ENCODE measurements at places on chromosomes 2 and 18. TPM values are rescaled to one million over a fixed set of nuclear protein-coding genes. Genes with fewer than 3 reads are reported as not detected.
A peak's percentile ranks its signal among the peaks of the same experiment; 100 is the strongest.

DNA sequence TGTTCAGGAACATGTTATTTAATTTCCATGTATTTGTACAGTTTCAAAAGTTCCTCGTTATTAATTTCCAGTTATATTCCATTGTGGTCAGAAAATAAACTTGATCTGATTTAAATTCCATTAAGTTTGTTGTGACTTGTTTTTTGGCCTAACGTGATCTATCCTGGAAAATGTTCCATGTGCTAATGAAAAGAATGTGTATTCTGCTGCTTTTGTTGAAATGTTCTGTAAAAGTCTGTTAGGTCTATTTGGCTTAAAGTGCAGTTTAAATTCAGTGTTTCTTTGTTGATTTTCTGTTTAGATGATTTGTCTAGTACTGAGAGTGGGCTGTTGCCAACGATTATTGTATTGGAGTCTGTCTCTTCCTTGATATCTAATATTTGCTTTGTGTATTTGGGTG lies 148.0 kb downstream of the UBR3 start:
- no peak for DNase-seq

GRCh38 chr2:101415220-101415619 lies 27.9 kb upstream of the CREG2 start:
- no peak for DNase-seq

- DNase-seq, result peak; percentile 57
Measured at GRCh38 chr2:128494640-128495321, 176.1 kb upstream of the HS6ST1 start.

GRCh38 chr2:103401621-103402020 lies 639.8 kb downstream of the TMEM182 start:
- no peak for DNase-seq

DNA sequence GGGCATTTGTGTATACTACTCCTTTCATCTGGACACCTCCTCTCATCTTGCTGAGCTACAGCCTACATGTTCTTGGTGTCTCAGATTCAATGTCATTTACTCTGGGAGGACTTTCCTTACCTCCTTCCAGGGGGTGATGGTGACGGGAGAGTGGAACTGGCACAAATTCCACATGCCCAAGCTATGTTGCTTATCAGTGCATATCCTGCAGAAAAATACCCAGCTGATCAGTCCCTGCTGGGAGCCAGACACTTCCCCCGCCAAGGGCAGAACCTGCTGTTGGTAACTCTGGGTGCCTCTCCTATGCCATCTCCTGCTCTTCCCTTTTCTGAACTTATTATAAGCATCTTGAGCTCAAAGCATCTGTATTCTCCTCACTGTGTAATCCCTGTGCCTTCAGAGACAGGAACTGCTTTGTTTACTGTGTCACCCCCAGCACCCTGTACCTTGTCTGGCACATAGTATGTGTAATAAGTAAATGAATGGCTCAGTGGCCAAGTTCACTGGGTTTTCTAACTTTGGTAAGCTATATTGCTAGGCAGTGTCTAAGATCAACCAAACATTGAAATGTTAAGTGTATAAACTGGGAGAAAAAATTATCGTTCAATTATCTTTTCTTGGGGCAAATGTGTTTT lies 87.7 kb upstream of the LPIN2 start:
- DNase-seq, result no peak

GRCh38 chr18:14933964-14934363 lies 186.0 kb downstream of the ANKRD30B start:
- no peak for DNase-seq

GRCh38 chr18:35106013-35106844 lies 65.0 kb downstream of the MAPRE2 start:
- no peak for DNase-seq

DNA sequence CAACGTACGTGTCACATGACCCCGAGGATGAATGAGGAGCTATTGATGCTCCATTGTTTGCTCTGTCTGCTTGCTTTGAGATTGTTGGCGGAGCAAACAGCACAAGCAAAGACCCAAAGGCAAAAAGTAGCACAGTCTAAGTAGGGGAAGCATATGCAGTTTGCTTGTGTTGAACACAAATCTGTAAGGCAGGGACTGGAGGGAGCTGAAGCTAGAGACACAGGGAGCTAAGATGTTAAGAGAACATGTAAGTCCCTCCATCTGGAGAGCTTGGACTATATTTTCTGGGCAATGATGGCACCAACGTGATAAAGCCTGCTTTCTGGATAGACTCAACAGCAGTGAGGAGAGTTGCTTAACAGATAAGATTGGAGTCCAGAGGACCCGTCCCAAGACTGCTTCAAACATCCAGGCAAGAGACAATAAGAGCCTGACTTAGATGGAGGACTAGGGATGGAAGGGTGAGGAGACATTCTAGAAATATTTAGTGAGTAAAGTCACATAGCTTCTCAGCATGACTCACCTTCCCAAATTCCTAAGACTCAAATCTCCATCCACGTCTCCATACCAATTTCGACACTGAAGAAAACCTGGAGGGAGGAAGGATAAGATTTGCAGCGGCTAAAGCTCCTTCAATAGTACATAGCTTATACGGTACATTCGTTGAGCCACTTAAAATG lies 88.1 kb upstream of the KLF7 start:
- DNase-seq, result no peak

DNA sequence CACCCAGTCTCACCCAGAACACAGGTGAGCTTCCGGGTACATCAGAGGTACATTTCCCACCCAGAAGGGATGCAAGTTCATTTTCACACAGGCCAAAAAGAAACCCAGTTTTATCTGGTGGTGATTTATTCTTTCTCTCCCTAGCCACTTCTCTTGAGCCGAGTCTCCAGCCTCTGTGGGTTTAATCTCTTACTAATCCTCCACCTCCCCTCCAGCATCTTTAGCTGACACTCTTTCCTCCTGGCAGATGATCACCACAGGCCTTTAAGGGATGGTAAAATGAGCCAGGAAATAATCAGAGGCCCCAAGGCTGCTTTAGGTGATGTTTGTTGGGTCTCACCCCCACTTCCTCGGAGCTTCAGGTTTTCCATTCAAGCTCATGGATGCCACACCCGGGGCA lies 145.7 kb upstream of the DLX2 start:
- DNase-seq, result no peak

- DNase-seq, result no peak
Measured at GRCh38 chr2:27796791-27797765, 25.6 kb downstream of the MRPL33 start.

- DNase-seq, result no peak
Measured at GRCh38 chr2:132623096-132623839, 46.7 kb downstream of the LYPD1 start.

DNA sequence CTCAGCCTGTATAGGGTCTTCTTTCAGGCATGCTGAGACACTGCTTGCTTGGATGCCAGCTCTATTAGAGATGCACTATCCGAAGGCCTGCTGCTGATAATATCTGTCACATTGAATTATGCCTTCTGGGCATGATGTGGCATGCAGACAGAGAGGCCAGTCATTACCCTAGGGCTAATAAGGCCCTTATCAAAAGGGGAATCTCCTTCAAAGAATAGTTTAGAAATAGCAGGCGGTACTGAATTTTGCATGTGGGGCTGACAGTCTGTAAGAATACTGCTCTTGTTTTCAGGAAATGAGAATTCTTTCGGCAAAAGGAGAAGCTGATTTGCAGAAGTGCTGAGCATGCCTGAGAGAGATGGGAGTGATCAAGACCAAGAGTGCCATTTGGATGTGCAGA lies 13.1 kb upstream of the LHCGR start:
- DNase-seq, result peak; percentile 20

- DNase-seq, result no peak
Measured at GRCh38 chr18:9047715-9048114, 54.8 kb upstream of the NDUFV2 start.

DNA sequence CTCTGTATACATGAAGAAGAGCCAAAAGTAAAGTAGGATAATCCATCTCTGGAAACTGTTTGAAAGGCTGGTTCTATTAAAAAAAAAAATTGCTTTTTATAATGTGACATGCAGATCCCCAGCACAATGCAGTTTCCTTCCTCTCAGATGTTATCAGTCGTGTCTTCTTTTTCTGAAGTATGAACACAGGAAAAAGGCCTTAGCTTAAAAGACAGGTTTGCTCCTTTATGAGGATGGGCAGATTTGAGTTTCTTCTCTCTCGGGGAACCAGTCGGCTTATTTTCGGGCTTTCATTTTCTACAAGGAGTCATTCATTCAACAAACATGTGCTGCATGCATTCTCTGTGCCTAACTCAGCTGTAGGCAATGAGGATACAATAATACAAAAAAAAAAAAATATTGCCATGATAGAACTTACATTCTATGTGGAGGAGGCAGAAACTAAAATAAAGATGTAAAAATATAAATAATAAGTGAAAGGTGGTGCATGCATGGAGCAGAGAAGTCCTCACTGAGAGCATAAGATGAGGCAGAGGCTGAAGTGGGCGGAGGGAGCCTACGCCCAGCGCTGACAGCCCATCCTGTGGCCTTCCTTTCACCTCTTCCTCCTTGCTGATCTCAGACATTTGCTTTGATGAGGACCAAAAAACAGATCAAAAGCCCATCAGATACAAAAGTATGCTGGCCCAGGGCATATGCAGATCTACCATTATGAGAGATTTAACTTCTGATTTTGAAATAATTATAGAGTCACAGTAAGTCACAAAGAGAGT lies at the start of gene CD226:
Gene CD226 (minus strand): TSS at position 513 of the 773 bp plus-strand sequence. CDS start 467 bp downstream, at position 46.
- DNase-seq, result no peak

GRCh38 chr18:74069178-74070050 lies 78.2 kb downstream of the FBXO15 start:
- no peak for DNase-seq

DNA sequence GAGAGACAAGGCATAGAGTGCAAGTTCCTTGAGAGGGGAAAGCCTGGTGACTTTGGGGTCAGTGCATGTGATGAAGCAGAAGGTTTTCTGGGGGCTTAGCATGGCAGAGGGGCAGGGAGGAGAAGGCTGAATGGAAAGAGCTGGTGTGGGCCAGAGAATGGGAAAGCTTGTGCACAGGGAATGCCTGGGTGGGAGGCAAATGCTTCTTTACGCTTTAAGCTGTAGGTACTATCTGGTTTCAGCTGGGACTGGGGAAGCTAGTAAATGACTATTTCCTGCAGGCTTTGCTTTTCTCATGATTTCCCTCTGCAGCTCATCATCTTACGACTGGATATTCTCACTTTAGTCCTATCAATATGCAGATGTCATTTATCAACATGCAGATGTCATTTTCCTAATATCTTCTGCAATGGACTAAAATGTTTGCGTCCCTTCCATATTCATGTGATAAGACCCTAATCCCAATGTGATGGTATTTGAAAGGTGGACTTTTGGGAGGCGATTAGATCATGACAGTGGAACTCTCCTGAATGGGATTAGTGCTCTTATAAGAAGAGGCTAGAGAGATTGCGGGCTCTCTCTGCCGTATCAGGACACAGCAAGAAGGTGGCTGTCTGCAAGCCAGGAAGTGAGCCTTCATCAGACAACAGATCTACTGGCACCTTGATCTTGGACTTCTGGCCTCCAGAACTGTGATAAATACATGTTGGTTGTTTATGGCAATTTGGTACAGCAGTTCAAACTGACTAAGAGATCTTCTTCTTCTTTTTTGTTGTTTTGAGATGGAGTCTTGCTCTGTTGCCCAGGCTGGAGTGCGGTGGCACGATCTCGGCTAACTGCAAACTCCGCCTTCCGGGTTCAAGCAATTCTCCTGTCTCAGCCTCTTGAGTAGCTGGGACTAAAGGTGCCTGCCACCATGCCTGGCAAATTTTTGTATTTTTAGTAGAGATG lies 50.1 kb downstream of the MYCN start:
- DNase-seq, result no peak

- DNase-seq, result no peak
Measured at GRCh38 chr18:31162419-31162793, 250 bp downstream of the DSC1 start.

The IL18R1 gene
- total RNA-seq, result 3.6 TPM

The PLEK gene
- total RNA-seq, result 2.9 TPM

The MREG gene
- 41.0 TPM for total RNA-seq

The SDC1 gene
- 864 TPM for total RNA-seq

The AQP12A gene
- total RNA-seq, result not detected

The ZFP36L2 gene
- total RNA-seq, result 329 TPM

The CGREF1 gene
- 2.1 TPM for total RNA-seq

The CPLX4 gene
- not detected for total RNA-seq

The OSGEPL1 gene
- 7.1 TPM for total RNA-seq

The ALPG gene
- not detected for total RNA-seq

The PROKR1 gene
- total RNA-seq, result 0.19 TPM

All from lower leg skin (tissue), 4 donors.